ENCODE measurements at places on chromosomes 7 and 10.

DNA sequence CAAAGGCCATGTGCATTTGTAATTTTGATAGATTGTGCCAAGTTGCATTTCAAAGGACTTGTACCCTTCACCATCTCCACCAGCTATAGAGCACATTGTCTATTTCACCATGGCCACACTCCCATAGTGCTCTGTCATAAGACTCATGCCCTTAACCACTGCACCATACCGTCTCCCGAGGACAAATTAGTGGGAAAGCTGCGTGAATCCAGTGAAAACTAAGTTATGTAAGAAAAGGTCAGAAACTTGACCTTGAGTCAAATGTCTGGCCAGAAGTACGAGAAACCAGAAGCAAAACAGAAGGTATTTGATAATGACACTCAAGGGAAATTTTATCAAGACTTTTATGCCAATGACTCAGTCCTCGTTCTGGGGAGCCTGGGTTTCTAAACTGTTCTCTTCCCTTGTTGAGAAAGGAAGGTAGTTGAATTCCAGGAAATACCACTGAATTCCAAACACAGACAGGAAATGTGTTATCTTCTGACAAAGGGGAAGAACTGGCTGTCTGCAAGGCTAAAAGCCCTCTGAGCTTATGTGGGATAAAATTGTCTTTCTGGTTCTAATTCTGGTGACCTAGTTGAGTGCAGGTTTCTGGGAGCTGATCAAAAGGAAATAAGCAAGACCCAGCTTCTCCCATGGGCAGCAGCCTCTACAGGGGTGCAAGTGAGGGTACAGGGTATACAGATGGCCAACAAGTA, 49.7 kb downstream of the CDK1 start:
- no peak for DNase-seq

DNA sequence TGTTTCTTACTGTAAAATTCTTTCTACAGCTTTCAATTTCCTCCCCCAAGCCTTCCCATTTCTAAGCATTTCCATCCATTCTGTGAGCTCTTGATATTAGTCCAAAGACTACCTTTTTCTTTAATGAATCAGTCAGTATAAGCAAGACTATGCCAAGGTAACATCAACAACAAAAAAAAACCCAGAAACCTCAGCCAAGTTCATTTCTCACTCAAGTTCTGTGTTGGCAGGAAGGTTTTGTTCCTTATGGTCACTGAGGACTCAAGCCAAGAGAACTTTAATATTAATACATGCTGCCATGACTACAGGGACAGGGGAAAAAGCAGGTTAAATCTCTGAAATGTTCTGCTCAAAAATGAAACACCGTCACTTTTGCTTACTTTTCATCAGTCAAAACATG, 621.2 kb upstream of the NRP1 start:
- no peak for DNase-seq

DNA sequence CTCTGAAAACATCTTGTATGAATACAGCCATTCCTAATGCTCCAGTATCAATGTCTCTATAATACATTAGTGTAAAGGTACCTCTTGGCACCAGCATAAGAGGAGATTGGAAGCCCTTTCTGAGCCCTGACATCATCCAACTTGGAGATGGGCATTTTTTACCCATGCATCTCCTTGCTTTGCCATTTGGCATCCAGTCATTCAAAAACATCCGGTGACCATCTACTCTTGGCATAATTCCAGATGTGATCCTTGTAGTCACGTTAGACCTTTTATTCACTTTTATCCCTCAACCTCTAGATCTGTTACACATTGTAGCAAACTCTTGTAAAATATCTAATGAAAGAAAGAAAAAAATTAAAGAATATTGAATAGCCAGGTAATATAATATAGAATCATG, 17.9 kb upstream of the SGMS1 start:
- DNase-seq, result no peak

DNA sequence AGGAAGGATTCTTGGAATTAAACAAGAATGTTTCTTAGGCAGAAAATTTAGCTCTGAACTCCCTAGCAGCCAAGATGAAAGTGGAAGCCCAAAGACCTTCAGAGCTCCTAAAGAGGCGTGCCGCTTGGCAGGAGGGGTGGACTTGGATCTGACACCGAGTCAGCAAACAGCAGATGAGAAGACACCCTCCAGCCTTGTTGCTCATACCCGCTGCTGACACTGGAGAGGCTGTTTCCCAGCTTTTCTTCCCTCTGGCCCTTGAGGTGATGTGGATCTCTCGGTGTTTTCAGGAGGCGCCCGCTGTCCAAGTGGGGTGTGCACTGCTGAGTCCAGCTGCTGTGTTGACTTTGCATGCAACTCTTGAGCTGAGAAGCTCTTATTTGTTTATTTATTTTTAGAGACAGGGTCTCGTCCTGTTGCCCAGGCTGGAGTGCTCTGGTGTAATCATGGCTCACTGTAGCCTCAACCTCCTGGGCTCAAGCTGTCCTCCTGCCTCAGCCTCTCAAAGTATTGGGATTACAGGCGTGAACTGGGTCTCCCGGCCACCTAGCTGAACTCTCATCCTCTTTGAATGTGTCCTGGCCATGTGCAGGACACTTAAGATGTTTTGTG, 21.5 kb downstream of the SLC18A2 start:
- DNase-seq, result no peak

- no peak for DNase-seq
Measured at GRCh38 chr7:127888825-127889224, 142.4 kb downstream of the LRRC4 start.

GRCh38 chr10:68871105-68871711, 29.9 kb upstream of the DDX50 start:
- no peak for DNase-seq

- no peak for DNase-seq
Measured at GRCh38 chr7:98075801-98076200, 30.9 kb upstream of the LMTK2 start.

GRCh38 chr10:67527351-67527750, 168.6 kb downstream of the CTNNA3 start:
- no peak for DNase-seq

- no peak for DNase-seq
Measured at GRCh38 chr10:67667035-67667425, 29.0 kb downstream of the CTNNA3 start.

- DNase-seq, result no peak
Measured at GRCh38 chr7:158482480-158482879, 105.1 kb downstream of the PTPRN2 start.

- no peak for DNase-seq
Measured at GRCh38 chr7:100655908-100656674, at the start of gene ACTL6B. Gene ACTL6B (minus strand): TSS chr7:100656448. CDS start chr7:100656354, 94 bp downstream.

GRCh38 chr7:134557391-134557790, 8.5 kb downstream of the AKR1B15 start:
- no peak for DNase-seq

DNA sequence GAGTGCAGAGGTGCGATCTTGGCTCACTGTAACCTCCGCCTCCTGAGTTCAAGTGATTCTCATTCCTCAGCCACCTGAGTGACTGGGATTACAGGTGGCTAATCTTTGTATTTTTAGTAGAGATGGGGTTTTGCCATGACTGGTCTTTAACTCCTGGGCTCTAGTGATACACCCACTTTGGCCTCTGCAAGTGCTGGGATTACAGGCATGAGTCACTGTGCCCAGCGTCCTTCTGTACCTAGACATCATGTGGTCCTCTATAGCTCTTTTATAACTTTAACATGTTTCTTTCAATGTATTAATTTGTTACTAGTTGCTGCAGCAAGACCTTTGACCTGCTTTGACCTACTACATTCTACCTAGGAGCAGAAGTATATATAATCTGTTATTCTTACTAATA, 38.7 kb upstream of the BICC1 start:
- no peak for DNase-seq

DNA sequence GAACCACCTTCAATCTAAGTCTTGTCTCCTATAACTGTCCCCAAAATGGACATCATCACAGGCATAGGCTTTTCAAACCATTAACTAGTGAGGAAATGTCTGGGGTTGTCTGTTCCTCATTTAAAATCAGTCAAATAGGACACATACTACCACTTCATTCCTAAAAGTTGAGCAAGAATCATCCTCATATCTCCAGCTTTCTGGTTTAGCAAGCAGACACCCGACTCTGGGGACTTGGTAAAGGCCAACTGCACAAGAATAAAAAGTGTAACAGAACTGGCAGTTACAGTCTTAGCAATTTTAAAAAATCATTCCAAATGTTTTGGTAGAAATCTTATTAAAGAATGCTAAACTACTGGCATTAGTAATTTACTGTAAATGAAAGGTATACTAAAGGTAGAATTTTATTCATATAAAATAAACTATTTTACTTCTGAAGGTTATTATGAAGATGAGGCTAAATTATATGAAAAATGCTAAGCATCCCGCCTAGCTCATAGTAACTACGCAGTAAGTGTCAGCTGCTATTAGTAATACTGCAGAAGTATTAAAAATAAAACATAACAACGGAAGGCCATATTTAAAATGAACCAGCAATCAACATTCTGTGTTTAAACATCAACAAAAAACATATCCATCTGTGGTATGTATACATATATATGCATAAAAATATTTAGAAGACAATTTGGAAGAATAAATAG, 60.8 kb downstream of the ZNF438 start:
- DNase-seq, result no peak

- no peak for DNase-seq
Measured at GRCh38 chr7:150361402-150361801, 7.2 kb upstream of the REPIN1 start.

- no peak for DNase-seq
Measured at GRCh38 chr7:101911800-101912715, 94.6 kb downstream of the CUX1 start.

DNA sequence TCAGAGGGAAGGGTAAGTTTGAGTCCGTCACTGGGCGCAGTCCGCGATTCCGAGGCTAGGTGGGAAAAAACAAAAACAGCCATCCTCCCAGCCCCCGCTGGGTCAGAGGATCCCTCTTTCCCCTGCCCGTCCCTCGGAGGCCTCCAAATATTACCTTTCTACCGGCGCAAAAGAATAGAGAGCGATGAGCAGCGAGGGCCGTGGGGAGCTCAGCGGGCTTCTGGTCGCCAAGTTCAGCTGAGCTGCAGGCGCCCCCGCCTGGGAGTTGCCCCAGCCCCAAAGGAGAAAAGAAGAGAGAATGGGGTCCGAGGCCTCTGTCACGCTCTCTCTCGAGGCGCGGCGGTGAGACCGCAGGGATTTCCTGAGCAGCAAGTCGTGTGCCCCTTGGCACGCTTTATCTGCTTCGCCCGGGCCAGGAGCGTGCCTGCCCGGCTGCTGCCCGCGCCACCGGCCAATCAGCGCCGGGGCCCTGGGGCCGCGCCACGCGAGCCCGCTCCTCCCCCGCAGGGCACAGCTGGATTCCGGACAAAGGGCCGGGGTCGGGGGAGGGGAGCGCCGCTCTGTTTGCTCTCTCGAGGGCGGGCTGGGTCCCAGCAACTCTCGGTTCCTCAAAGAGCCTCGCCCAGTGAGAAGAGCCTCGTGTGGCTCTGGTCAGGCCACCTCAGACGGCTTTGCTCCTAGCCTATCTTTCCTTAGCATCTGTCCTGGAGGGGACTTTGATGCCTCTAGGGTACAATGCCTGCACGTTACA, at the start of gene NEUROG3:
TSS of gene NEUROG3 (minus strand) at position 367 of the 751 bp plus-strand sequence. CDS start 379 bp downstream, outside the sequence.
- DNase-seq, result no peak

DNA sequence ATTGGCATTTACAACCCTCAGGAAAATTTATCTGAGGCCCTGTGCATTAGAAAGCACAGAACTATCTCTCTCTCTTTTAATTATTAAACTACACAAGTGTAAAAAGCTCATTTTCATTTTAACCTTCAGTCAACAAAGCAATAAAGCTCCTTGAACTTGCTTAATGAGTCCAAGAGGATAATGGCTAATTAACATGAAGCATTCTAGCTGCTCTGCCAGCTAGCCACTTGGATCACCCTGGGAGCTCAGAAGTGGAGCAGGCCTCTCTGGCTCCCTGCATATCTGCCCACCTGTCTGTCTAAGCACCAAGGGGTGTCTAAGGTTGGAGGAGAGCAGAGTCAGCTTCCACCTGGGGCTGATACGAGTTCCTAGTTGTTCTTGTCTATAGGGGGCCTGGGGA, 56.0 kb upstream of the SLC35G1 start:
- no peak for DNase-seq

GRCh38 chr10:7507887-7508726, 97.3 kb upstream of the SFMBT2 start:
- DNase-seq, result no peak

GRCh38 chr7:21253740-21254687, 173.9 kb upstream of the SP4 start:
- no peak for DNase-seq

- DNase-seq, result no peak
Measured at GRCh38 chr10:49668684-49669083, 10.8 kb upstream of the C10orf53 start.

DNA sequence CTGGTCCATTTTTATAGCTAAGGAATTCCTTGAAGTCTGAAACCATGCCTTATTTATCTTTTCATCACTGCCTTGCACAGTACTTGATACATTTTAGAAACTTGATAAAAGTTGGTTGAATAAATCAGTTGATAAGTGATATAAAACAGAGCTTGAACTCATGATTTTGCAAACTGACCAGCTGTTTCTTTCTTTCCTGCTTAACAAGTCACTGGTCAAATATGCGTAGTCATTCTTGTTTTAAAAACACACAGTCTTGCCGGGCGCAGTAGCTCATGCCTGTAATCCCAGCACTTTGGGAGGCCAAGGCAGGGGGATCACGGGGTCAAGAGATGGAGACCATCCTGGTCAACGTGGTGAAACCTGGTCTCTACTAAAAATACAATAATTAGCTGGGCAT, 6.3 kb downstream of the TPST1 start:
- DNase-seq, result no peak

- no peak for DNase-seq
Measured at GRCh38 chr10:34116220-34116641, 698.9 kb downstream of the PARD3 start.

- no peak for DNase-seq
Measured at GRCh38 chr10:79088613-79089355, 20.0 kb downstream of the ZMIZ1 start.

DNA sequence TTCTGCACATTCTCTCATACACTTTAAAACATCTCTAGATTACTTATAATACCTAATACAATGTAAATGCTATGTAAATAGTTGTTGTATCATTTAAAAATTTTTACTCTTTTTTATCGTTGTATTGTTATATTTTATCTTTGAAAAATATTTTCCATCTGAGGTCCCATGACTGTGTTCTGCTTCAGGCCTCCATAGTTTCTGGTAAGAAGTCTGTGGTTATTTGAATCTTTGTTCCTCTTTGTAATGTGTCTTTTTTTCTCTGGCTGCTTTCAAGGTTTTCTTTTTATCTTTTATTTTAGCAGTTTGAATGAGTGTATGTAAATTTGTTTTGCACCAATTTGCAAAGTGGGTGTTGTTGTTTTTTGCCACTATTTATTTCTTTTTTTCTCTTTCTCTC, 263.1 kb downstream of the RPS24 start:
- DNase-seq, result no peak

DNA sequence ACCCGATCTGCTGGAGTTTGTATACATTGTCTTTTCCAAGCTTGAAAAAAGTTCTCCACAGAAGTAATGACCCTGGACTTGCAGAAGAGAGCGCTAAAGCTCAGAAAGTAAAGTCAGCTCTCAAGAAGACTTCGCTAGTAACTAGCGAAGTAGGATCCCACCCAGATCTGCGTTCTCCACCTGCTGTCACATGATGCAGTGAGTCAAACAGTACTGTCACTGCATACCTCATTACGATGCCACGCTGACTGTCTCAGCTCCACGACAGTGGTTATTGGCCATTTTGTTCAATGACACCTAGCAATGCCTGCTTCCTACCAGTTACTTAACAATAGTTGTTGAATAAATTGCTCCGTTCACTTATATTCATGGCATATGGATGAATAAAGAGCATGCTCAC, 29.7 kb upstream of the SEC61G start:
- DNase-seq, result no peak
